Naive thymus-derived CD4-positive, alpha-beta T cell (primary cell): ENCODE measurements at places on chromosomes 6 and 20. TPM values are rescaled to one million over a fixed set of nuclear protein-coding genes. Genes with fewer than 3 reads are reported as not detected.
A peak's percentile ranks its signal among the peaks of the same experiment; 100 is the strongest.

OR12D3 gene
- total RNA-seq: not detected

RWDD1 gene
- total RNA-seq: 34.5 TPM

BCL2L1 gene
- total RNA-seq: 19.4 TPM

HSPA1L gene
- 3.6 and 3.7 TPM in 2 replicates for total RNA-seq

GDAP1L1 gene
- total RNA-seq: not detected

GRCh38 chr6:493840-494239 lies 102.3 kb downstream of the IRF4 start:
- no peak overlapping the region for H3K4me3 ChIP-seq
- peaks cover 66% of the 10 kb centered on the region for H3K4me1 ChIP-seq
- no peaks in the 10 kb centered on the region for H3K27me3 ChIP-seq

- no peak overlapping the region for H3K27ac ChIP-seq
- H3K4me1 ChIP-seq: no peaks in the 10 kb centered on the region
- no peaks in the 10 kb centered on the region for H3K27me3 ChIP-seq
- DNase-seq: no peak
- H3K36me3 ChIP-seq: no peaks in the 10 kb centered on the region
These were observed 148.6 kb upstream of the EXOC2 start for GRCh38 chr6:841569-841968.

GRCh38 chr6:22569281-22570184 lies at the start of gene HDGFL1:
Gene HDGFL1 (plus strand): TSS chr6:22569566. CDS start chr6:22569576, 10 bp downstream.
- H3K36me3 ChIP-seq: no peaks in the 10 kb centered on the region
- no peaks in the 10 kb centered on the region for H3K4me1 ChIP-seq
- H3K4me3 ChIP-seq: no peak within 1 kb of the TSS
- H3K27ac ChIP-seq: no peak within 1 kb of the TSS
- no peaks in the 10 kb centered on the region for H3K27me3 ChIP-seq

DNA sequence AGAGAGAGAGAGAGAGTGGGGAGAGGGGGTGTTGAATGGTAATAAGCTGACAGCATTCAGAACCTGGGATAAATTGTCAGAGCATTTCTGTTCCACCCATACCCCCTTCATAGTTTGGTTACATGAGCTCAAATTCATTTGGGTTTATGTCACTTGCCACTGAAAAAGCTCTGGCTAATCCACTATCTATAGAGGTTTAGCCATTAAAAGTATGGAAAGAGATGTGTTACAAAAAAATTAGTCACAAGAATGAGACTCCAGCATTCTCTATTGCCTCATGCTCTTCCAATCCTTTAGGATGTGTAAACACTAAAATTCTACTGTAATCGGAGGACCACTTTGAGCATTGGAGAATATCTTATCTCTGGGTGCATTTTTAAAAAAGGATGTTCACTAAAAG lies 297.6 kb upstream of the TCF21 start:
- no peak overlapping the region for H3K4me3 ChIP-seq
- H3K27me3 ChIP-seq: no peaks in the 10 kb centered on the region

DNA sequence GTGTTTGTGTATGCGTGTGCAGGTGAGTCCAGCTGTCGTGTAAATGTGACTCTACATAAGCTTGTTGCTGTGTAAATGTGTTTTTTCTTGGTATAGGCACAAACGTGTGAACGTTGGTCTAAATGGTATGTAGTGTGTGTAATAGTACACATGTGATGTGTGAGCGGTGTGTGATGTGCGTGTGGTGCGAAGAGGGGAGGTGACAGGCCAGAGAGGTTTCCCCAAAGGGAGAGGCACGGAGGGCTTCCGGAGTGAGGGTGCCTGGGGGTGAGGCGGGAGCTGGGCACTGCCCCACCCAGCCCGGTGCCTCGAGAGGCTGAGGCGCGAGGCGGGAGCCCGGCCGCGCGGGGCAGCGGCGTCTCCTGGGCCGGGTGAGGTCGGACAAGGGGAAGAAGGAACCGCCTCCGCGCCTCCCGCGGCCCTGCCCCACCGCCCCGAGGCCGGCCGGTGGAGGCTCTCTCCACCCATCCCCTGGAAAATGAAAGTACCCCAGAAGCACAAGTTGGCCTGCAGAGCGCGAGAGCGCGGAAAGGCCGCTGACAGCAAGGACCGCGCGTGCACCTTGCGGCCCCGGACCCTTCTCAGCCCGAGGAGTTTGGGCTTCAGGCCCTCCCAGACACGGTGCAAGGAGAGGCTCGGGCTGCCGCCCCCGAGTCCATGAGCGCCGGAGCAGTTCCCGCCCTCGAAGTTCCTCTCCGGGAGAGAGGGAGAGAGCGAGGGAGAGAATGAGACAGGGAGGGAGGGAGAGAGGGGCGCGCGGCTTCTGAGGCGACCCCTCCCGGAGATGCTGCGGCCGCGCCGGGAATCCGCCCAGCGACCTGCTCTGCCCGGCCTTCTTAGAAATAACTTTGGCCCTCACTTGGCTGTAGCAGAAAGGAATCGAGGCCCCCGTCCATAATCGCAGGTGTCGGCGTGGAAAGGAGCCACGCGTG lies 43.2 kb upstream of the OSTM1 start:
- H3K36me3 ChIP-seq: no peaks in the 10 kb centered on the region
- no peak for DNase-seq
- H3K27me3 ChIP-seq: peaks cover 13% of the 10 kb centered on the region
- peak overlapping the region; percentile 49 for H3K4me3 ChIP-seq
- no peak overlapping the region for H3K27ac ChIP-seq
